Stimulated activated CD4-positive, alpha-beta T cell treated with anti-CD3 and anti-CD28 coated beads, Interleukin-4, amount 100 ng/mL, for 24 hours (primary cell): ENCODE measurements at places on chromosomes 12 and 14.
A peak's percentile ranks its signal among the peaks of the same experiment; 100 is the strongest.

DNA sequence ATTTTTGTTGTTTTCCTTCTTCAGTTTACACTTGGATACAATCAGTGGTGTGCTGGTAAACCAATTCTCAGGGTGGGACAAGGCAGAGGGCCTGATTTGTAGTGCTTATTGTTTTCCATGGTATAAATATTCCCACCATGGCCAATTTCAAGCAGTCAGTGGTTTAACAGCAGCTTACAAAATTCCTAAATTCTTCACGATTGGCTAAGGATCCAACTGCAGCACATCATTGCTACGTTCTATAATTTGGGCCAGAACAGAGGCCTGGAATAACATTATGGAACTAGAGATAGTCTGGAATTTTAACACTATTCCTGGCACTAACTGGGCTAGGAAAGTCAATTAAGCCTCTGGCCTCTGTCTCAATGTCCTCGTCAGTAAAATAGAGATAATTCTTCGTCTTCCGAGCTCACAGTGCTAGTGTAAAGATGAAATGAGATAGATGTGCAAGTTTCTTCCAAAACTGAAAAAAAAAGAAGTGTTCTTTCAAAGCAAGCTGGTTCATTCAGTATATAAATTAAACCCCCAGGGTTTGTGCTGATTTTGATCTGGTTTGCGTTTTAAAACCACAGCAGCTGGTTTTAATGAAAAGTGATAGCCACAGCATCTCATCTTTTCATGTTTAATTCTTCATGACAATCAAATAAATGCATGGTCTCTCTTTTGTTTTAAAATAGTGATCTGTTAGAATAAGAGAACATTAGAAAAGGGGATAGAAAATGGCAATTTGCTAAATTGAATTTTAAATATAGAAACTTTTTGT, 104.1 kb downstream of the EPS8 start:
- no peak for DNase-seq

- DNase-seq: no peak
Measured at GRCh38 chr14:90654831-90655276, 161.4 kb downstream of the TTC7B start.

GRCh38 chr12:101670007-101670671, 27.3 kb upstream of the CHPT1 start:
- DNase-seq: peak; percentile 27

- no peak for DNase-seq
Measured at GRCh38 chr14:38105106-38105702, 102.5 kb upstream of the SSTR1 start.

DNA sequence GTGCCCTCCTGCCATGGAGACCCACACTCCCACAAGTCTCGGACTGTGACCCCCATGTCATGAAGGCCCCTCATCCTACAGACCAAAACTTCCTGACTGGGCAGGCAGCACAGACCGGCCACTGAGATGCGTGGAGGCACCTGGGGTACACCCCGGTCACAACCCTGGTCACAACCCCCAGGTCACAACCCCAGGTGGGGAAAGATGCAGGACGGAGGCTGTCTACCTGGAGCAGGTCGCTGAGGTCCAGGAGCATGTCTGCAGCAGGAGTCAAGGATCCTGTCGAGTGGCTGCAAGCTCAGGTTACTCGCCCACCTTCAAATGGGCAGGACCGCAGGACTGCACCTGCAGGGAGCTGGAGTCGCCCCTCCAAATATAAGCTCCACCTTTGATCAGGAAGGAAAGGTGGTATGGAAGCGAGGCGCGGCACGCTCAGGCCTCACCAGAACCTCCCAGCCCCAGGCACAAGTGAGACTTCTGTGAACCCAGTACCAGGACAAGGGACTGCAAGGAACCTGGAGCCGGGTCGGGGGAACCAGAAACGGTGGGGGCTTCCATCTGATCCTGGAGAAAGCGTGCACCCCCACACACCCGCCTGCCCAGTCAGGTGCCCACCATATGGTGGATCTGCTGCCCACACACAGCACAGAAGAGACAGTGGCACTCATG, 8.1 kb downstream of the BTBD6 start:
- no peak for DNase-seq

DNA sequence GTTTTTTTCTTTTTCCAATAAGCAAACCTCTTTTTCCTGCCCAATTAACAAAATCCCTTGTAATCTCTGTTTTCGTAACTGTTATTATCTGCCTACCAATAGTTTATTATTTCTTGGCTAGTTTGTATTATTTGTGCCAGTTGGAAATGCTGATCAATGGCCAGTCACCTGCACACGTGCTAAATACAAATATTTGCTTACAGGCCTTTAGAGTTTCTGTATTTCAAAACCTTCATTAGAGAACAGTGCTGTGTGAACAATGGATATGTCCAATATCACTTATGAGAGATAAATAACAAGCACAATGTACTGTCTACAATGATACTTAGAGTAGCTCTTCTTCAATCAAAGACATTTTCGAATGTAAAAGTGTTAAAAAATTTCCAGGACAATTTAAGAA, 10.8 kb upstream of the DYRK2 start:
- DNase-seq: no peak

DNA sequence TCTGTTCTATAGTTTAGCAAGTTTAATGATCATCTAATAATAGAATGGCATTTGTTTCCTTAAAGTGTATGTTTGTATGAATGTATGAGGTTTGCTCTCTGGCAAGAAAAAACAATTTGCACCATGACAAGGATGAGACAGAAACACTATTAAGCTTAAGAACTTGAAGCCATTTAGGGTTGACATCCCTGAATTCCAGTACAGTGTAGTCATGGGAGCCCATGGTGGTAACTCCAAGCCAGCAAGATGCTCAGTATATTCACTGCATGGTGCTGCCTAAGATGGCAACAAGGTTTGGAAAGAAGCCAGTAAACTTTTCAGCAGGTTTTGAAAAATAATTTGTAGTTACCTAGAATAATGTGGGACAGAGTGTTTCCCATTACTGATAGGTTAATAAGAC, 158.6 kb downstream of the PRIMA1 start:
- DNase-seq: no peak

DNA sequence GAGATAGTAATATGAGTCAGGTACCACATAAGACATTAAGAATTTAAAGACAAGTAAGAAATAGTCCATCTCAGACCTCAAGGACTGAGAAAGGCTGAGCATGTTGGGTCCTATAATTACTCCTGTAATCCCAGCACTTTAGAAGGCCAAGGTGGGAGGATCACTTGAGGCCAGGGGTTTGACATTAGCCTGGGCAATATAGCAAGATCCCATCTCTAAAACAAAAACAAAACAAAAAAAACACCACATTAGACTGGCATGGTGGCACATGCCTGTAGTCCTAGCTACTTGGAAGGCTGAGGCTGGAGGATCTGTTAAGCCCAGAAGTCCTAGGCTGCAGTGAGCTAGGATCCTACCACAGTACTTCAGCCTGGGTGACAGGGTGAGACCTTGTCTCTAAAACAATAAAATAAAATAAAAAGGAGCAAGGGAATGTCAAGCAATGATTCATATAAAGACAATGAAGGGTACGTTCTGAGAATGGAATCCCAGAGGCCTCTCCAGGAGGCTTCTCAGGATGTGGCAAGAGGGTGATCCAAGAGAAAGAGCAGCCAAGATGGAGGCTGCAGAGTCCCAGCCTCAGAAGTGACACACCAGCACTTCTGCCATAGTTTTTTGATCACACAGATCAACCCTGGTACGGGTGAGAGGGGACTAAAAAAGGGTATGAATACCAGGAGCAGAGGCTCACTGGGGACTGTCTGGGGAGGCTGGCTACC, 206.4 kb downstream of the CRADD start:
- no peak for DNase-seq

- no peak for DNase-seq
Measured at GRCh38 chr14:80468331-80469122, 257.2 kb upstream of the DIO2 start.
